Fibroblast of skin of right biceps (primary cell): ENCODE measurements at places on chromosomes 5 and 9.
A peak's percentile ranks its signal among the peaks of the same experiment; 100 is the strongest.

GRCh38 chr9:27382975-27383374 is 86.0 kb upstream of the EQTN start:
- no peak for DNase-seq

GRCh38 chr9:132049323-132049882 is 30.3 kb downstream of the MED27 start:
- no peak for DNase-seq

GRCh38 chr9:20307621-20308020 is 314.7 kb downstream of the MLLT3 start:
- peak; percentile 20 for DNase-seq

DNA sequence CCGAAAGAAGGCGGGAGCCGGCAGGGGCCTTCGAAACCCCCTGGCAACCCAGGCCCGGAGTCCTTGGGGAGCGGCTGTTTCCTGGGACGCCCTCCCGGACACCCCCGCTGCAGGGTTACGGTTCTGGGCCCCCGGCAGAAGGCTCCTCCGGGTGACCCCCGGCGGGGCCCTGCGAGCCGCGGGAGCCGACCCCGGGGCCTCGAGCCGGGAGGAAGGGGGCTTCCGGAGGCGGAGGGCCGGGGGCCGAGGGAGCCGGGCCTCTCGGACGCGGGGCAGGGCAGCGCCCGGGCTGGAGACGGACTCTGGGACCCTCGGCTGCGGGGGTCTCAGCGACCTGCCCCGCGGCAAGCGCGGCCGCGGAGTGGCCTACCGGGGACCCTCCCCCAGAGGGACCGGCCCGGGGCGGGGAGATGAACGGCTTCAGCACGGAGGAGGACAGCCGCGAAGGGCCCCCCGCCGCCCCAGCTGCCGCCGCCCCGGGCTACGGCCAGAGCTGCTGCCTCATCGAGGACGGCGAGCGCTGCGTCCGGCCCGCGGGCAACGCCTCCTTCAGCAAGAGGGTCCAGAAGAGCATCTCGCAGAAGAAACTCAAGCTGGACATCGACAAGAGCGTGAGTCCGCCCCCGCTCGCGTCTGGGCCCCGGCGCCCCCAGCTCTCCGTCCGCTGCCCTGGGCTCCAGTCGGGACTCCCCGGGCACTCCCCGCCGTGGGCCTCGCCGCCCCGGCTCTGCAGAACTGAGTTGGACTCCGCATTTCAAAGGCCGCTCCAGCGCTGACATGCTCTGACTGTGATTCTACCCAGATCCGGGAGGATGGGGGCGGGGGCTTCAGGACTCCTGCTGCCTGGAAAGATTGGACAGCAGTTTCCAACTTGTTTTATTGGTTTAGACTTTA is 645 bp downstream of the SAP30L start:
- DNase-seq, result peak; percentile 68

GRCh38 chr9:27430750-27431535 is 93.1 kb upstream of the IFNK start:
- DNase-seq, result no peak

DNA sequence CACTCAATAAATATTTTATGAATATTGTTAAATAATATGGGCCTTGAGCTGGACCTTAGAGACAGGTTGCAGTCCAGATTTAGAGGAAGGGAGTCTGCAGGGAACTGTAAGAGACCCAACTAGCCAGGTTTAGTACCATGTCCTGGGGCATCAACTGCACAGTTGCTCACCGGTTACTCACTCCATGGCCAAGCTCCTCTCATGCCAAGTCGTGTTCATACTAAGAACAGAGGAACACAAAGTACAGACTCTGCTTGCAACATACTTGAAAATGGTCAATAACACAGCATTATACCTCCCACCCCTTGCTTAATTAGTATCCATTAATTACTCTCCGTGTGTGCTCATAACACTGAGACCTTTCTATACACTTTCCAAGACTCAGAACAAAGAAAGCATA is 317.6 kb upstream of the PIK3R1 start:
- DNase-seq, result no peak

DNA sequence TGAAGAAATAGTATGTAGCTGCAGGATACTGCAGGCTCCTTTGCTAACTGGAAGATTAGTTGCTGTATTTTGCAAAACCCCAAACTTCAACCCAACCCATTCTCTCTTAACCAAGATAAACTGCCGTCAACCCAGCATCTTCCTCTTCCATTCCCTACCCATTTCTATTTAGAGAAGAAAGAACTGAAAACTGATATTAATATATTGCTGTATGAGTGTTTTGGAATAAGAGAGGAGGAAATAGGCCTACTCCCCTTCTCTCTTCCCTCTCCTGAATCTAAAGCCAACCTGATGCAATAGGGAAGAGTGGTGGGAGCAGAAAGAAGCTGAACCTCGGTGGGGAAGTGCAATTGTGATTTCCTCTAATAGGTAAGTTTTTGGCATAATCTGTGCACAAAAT is 83.7 kb downstream of the TMEM215 start:
- no peak for DNase-seq

DNA sequence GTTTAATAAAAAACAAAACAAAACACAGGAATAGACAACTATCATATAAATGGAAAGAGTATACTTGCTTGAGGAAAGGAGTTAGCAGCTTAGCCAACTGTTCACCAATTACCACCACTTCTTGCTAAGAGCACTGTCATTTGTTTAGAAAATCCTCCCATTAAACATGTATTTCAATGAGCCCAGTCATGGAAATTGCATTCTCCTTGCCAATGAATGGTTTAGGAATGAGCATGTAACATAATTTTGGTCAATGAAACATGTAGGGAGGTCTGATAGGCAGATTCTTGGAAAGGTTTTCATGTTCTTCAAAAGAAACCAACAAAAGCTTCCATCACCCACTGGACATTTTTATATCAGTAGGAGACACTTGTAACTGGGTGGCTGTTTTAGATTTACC is 502.8 kb upstream of the PAPPA start:
- peak; percentile 99 for DNase-seq

- no peak for DNase-seq
Observed at GRCh38 chr5:60887746-60888145, 43.7 kb upstream of the ELOVL7 start.

DNA sequence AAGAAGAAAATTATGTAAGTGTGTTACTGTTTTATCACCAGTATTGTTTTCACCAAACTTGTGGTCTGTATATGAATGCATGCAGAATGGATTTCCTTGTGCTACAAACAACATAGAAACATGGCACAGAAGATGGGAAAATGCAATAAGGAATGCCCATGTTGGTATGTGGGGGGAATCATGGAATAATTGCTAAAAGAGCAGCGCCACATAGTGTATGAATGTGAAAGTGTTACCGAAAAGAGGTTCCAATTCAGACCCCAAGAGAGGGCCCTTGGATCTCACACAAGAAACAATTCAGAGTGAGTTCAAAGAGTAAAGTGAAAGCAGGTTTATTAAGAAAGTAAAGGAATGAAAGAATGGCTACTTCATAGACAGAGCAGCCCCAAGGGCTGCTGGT is 26.4 kb upstream of the TYRP1 start:
- DNase-seq, result no peak

DNA sequence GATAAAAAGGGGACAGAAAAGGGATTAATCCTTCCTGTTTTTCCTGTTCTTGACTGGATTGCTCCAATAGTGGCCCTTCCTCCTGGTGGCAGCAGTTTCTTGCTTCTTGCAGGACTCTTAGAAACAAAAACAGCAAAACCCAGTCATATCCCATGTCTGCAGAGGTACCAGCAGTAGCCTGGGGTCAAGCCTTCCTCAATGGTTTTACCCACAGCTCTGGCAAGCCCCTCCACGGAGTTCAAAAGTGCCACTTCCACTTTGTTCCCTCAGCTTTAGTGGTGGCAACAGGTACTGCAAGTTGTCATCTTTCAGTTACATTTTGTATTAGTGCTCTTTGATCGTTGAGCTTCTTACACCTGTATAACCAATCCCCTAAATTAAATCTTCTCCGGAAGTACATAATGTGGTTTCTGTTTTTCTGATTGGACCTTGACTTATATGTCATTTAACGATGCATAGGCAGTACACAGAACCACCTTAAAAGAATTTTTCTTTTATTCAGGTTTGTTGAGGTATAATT is 8.7 kb upstream of the RANBP6 start:
- DNase-seq, result no peak

- no peak for DNase-seq
Observed at GRCh38 chr5:82820961-82821845, 256.0 kb downstream of the TMEM167A start.

GRCh38 chr5:145246961-145247744 is 588.0 kb downstream of the PRELID2 start:
- DNase-seq, result peak; percentile 44

DNA sequence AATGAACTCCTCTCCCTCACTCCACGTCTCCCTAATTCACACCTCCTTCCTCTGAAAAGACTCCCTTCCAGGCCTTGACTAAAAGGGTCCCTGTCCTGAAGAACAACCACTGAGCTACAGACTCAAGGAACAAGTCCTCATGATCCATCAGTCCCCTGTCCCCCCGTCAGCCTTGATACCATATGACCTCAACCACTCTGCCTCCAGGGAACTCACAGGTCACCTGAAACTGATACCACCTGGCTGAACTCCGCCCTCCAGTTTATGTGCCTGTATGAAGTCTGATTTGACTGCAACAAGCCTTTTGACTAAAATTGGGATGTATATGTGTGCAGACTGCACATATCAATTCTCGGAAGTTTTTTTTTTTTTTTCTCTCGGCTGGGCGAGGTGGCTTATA is 88.7 kb downstream of the UGCG start:
- DNase-seq, result no peak

DNA sequence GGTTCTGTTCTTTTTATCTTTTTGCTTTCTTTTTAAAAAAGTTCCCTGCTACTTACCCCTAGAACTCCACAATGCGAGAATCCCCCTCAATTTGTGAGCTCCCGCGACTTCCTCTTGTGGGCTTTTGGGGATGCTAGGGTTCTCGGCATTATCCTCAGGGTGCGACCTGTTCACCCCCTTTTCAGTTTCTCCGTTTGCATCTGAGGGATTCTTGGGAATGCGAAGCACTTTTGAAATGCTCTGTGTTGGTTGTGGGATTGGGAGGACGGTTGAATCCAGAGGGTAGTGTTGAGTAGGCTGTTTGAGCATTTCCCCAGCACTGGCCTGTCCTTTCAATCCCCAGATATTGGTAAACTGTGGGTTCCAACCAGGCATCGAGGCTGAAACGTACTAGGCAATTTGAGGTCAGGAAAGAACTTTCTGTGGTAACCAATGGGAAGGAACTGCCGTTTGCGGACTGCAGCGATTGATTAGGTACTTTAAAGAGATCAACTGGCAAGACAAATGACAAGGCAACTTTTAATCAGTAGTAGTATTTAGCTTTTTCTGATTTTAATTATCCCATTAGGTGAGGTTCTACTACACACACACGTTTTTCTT is 415 bp downstream of the XRCC4 start:
- DNase-seq, result peak; percentile 40

- DNase-seq, result peak; percentile 38
Observed at GRCh38 chr9:93302586-93303257, 118.8 kb downstream of the WNK2 start.

DNA sequence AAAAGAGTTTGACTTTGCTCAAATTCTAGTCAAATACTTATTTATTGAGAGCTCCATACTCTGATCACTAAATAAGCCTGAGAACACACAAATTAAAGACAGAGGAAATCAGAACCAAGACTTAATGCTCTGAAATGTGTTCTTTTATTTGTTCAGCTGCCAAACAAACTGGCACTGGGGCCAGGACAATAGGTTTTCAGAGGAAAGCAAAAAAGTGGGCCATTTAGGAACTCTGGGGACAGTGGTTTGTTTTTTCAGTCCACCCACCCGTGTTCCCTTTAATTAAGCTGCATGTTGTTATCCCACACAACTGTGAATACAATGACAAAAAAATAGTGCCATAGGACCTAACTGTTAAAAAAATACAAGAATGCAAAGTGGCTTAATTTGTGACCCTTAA is 95.4 kb upstream of the RETREG1 start:
- DNase-seq, result no peak

DNA sequence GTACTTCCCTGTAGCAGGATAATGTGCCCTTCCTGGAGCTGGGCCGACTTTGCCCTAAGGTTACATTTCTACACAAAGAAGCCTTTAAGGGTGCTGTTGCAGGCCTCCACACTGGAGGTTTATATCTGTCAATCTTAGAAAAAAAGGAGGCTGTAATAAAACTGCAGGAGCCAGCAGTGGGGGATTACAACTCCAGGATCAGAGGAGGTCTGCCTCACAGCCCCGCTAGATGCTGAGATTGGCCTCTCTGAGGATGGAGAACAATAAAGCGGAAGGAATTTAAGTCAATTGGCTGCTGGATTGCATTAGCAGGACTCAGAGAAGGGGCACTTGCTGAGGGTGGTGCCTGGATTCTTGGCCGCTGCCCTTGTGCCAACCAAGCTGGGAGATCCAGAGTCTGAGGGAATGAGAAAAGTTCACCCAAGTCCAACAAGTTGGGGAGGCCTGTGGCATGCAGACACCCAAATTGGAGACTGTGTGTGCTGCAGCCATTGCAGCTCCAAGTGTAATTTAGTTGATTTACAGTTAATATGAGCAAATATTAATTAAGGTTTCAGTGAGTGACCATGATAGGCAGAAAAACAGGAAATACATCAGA is 99.0 kb upstream of the SSBP2 start:
- DNase-seq, result no peak

DNA sequence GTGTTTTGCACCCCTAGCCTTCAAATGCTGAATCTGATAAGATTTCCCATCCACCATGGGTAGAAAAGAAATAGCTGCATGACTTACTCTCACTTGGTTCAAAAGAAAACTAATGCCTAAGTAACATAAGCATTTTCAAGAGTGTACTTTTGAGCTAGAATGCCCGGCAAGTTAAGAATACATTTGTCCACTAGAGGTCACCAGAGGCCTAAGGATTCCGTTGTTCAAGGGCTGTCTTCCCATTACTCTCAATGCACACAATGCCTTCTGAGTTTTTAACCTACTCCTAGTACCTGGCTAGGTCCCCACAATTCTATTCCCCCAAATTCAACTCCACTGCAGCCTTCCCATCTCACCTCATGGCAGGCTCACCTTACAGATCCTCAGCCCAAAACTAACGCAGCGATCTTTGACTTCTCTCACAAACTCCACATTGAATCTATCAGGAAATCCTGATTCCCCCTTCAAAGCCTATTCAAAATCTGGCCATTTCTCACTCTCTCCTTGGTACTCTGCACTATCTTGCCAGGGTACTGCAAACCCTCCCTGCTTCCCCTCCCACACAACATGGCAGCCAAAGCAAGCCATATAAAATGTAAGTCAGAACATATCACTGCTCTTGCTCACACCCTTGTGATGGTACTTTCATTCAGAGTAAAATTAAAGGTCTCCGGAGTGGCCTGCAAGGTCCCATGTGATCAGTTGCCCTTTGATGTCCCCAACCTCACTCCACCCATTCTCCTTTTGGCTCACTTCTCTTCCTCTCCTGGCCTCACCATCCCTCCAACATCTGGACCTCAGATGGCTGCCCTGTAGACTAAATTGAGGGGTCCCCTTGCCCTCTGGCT is 13.4 kb downstream of the OXCT1 start:
- peak; percentile 60 for DNase-seq

DNA sequence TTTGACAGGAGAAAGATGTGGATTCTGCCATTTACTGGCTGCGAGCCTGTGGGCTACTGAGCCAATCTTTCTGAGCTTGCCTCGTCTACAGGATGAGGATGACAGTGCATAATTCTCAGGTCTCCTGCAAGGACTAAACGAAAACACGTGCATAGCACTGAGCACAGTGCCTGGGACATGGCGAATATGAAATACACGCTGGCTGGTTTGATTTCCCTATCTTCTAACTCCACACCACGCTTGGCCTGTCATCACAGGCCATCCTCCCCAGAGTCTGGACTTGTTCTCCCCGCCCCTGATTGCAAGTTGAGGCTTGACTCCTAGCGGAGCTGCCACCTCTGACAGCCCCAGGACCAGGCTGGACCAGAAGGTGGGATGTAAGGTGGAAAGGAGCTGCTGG is 37.9 kb downstream of the ARPC5L start:
- no peak for DNase-seq

- no peak for DNase-seq
Observed at GRCh38 chr5:170591054-170591453, 87.2 kb downstream of the KCNIP1 start.
